Hematopoietic multipotent progenitor cell treated with erythropoietin and hydrocortisone succinate and interleukin-3 and kit ligand, for 8 days (in vitro differentiated cells): ENCODE measurements at places on chromosomes 1 and 21.

DNA sequence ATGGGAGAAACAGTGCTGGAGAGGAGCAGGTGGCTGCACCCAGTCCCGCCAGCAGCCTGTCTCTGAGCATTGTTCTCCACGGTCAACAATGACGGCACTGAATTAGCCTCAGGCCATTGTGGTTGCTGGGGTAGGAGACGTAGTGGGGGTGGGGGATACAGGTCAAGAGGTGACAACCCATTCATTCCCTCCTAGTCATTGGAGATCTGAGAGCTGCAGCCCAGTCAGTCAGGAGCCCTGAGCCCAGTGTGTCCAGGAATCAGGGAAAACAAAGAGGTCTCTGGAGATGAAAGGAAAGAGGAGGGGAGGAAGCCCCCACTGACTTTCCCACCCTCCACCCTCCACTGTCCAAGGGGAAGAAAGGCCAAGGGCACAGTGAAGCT, 15.3 kb downstream of the SMIM12 start:
- no peak for DNase-seq

- no peak for DNase-seq
Observed at GRCh38 chr1:74245168-74245772, 10.1 kb downstream of the TNNI3K start.

DNA sequence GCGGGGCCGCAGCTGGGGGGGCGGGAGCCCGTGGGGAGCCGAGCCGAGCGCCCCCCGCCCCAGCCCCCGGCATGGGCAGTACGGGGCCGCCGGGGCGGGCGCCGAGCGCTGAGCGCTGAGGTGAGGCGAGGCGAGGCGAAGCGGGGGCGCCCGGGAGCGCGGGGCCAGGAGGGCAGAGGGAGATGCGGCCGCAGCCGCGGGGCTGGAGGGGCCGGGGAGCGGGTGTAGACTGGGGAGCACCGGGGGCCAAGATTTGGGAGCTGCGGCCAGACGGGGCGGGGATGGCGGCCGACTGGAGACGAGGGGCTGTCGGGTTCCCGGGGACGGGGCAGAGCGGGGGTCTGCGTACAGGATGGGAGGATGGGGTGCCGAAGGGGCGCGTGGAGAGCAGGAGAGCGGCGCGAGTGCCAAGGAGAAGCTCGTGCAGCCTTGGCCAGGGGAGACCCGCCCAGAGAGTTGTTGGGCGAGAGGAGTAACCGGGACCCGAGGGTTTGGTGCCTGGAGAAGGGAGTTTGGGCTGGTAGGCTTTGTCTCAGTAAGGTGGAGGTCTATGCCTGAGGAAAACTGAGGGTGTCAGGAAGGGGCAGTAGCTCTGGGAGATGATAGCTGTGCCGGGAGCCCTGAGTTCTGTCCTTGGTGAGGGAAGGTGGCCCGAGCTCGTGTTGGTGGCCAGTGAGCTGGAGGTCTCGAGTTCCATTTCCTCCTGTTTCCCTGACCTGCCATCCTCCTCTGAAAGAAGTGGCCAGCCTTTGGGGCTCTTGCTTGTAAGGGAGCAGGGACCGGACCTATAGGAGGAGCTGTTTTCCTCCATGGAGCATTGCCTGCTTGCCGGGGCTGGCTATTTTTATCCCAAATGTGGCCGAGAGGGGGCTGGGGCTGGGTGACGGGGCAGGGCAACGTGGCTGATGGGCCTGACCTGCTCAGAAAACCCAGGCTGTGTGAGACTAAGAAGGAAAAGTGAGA, 539 bp downstream of the ATP8B2 start:
- DNase-seq, result peak; percentile 65

GRCh38 chr1:202659974-202660373, 50.3 kb downstream of the SYT2 start:
- DNase-seq, result no peak

GRCh38 chr1:2528966-2529783, 888 bp downstream of the HES5 start:
- peak; percentile 72 for DNase-seq

DNA sequence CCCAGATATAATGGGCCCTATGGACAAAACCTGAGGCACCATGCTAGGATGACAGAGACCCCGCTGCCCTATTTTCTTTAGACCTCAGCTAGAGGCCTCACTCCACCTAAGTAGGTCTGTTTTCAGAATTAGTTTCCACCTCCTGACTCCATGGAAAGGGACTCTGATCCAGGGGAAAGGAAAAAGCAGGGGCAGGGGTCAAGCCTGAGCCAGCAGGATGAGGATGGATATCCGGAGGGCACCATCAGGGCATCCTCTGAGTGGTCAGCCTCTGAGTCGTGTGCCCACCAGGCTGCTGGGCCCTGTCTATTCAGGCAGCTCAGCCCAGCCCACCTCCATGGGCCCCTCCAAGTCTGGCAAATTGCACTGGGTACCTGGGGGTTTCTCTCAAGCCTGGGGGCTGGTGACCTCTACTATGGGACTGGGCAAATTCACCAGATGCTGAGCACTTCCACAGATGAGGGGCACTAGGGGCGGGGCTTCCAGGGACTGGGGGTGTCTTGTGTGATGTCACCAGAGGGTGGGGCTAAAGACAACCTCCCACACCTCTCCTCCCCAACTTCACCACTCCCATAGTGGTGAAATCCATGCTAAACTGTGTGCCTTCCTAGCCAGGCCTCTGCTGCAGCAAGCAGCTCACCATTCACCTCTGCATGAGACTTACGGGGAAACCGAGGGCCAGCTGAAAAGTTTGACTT, 5.5 kb downstream of the PAQR7 start:
- peak; percentile 32 for DNase-seq

DNA sequence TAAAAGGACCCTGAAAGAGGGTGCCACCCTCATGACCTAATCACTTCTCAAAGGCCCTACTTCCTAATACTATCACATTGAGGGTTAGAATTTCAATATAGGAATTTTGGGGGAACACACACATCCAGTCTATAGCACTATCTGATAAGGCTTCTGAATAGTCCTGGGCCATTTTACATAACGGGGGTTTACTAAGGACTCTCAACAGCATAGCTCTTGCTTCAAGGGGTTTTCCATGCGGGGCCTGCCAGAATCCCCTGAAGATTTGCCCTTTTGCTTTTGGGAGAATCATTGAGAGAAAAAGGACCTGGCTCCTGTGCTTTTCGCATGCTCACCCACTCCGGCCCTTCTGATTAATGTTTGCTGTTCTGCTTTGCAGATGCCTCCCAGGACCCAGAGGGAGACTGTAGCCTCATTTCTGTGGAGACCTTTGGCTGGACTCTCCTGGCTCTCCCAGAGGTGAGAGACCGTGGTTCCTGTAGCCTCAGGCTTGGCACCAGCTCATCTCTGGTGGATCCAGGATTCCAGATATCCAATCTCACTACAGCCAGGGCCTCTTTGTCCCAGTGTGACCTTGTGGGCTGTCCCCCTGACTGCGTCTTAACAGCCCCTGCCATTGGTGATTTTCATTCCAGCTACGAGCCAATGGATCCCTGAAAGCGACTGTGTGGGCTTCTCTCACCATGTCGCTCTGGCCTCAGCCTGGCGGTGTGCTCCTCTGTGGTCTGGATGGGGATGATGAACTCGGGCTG, 72.6 kb downstream of the DDR2 start:
- DNase-seq, result no peak

DNA sequence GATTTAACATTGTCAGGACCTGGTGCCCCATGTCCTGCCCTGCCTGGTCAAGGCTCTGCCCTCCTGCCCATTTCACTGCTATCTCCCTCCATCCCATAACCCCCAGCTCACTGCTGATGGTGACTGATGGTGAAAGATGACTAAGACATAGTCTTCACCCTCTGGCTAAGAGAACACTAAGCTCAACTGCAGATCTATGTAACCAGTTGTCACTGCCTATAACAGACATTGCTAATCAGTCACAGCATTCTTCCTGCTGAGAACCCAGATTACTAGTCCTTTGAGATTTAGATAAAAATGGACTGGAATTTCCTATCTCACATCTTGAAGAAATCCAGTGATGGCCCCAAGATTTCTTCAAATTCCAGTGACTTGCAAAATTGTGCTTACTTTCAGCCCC, 8.0 kb upstream of the ZNF362 start:
- DNase-seq, result no peak

DNA sequence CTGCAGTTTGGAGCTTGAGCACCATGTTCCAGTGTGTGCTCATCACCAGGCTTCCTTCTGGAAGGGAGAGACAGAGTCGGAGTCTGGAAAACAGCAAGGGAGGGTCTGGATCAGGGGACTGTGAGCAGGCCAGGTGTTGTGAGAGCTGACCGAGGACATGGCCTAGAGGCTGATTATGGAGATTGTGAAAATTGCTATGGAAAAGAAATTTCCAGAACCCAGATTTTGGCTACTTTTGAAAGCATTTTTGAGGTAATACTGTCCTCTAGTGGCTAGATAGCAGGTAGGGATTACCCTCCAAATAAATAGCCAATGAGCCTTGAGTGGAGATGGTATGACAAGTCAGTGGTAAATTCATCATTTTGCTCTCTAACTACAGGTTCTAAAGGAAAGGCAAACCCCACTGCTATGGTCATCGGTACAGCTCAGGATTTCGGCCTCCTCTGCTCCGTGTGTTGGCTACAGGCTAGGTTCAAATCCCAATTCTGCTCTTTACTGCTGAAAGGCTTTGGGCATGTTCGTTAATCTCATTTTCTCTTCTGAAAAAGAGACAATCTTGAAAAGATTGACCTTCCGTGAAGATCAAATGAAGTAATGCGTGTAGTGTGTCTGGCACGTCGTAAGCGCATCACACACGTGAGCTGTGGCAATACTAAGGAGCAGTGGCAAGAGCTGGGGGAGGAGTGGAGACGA, 1.0 kb upstream of the HAO2 start:
- peak; percentile 20 for DNase-seq
